Sigmoid colon (tissue), 7 donors: ENCODE measurements at places on chromosomes 11 and 22. TPM values are rescaled to one million over a fixed set of nuclear protein-coding genes. Genes with fewer than 3 reads are reported as not detected.

GRCh38 chr11:128726458-128727139, 32.7 kb downstream of the FLI1 start:
- DNase-seq: no peak

DNA sequence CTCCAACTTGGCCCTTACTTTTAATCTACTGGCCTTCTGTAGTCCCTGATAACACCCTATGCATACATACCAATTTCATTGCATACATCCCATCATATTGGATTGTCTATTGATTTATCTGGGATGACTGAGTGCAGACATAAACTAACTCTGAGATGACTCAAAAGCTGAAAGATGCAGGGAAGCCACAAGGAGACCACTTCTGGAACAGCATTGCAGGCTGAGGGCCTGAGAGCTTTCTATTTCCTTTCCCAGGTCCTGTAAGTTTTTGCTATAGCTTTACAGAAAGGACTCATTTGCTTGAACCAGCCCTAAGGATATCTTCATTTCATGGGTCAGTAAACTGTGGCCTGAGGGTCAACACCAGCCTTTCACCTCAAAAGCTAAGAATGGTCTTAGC, 15.1 kb upstream of the SPON1 start:
- DNase-seq: no peak

GRCh38 chr11:97961431-97961830, 1059.3 kb upstream of the CNTN5 start:
- no peak for DNase-seq

- peak; percentile 84 for DNase-seq
These were observed 753 bp upstream of the PPARA start for GRCh38 chr22:46149512-46150033.

- DNase-seq: no peak
These were observed at the start of gene ART5 for GRCh38 chr11:3641701-3642070. TSS of gene ART5 (minus strand) at chr11:3641992. CDS start at chr11:3641862, 130 bp downstream.

GRCh38 chr11:22807855-22808570, 21.6 kb downstream of the SVIP start:
- no peak for DNase-seq

- DNase-seq: no peak
These were observed 60.7 kb upstream of the MUC15 start for GRCh38 chr11:26632691-26633159.

KCNK7 gene
- total RNA-seq: 0.71 TPM

DNA sequence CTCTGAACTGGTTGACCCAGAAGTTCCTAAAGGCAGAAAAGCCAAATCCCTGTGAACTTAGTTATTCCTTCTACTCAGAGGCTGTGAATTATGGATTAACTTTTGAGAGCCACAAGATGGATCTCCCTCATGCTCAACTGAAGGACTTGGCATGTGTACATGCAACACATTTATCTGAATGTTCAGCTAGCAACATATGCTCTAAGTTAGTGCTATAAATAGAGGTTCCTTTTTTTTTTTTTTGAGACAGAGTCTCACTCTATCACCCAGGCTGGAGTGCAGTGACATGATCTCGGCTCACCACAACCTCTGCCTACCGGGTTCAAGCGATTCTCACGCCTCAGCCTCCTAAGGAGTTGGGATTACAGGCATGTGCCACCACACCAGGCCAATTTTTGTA, 40.1 kb downstream of the EIF4ENIF1 start:
- no peak for DNase-seq

DNA sequence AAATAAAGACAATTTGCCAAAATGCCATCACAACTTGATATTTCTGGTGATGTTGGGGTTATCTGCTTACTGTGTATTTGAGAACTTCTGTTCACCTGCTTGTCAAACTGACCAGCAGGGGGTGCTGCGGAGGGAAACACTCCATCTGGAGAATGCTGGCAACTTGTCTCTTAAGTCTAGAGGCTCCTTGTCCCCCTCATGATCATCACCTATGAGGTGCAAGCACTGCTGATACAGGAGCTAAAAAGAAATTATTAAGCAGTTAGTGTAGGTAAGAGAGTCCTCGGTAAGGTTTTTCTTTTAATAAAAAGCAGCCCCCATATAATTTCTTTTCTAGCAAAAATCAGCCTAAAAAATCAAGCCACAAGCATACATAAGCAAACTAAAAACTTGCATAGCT, 32.7 kb upstream of the GLYATL1B start:
- DNase-seq: peak; percentile 75

- no peak for DNase-seq
These were observed 6.4 kb downstream of the POLDIP3 start for GRCh38 chr22:42608136-42608822.

GRCh38 chr11:614623-615503, 887 bp downstream of the IRF7 start:
- DNase-seq: peak; percentile 68

PNPLA5 gene
- not detected for total RNA-seq

PNPLA3 gene
- total RNA-seq: not detected

IL18BP gene
- total RNA-seq: 3.5 TPM

SCGB1D2 gene
- total RNA-seq: not detected

GRCh38 chr11:70933981-70934583, 318.3 kb downstream of the SHANK2 start:
- DNase-seq: no peak

GRCh38 chr11:44565953-44566949, 788 bp downstream of the CD82 start:
- peak; percentile 60 for DNase-seq

- no peak for DNase-seq
These were observed 643.9 kb downstream of the TBC1D22A start for GRCh38 chr22:47406180-47406834.

TSGA10IP gene
- total RNA-seq: not detected

DNA sequence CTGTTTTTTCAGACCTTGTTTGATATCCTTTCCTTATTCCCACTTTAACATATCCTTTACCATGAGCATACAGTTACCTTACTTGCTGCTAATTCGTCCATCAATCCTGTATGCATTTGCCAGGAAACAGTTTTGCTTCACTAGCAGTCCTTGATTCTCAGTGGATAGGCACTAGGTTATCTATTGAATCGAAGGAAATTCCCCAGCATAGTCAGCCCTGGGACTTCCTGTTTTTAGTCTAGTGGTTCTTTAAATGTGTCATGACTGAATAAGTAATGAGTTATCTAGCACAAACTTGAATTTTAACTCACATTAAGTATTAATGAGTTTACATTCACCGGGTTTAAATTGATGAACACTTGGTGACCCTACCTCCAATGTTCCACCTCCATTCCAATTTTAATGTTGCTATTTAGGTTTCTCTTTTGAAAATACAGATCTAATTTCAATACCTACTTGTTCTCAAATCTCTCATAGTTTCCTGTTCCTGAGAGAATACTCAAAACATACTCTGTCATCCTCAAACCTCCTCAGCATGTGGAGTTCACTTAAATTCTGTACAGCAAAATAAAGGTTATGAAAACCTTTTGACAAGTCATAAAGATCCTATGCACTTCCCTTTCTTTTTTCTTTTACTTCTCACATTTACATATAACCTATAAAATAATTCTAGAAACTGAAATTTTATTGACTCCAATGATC, 1375.1 kb upstream of the TENM4 start:
- no peak for DNase-seq

DNA sequence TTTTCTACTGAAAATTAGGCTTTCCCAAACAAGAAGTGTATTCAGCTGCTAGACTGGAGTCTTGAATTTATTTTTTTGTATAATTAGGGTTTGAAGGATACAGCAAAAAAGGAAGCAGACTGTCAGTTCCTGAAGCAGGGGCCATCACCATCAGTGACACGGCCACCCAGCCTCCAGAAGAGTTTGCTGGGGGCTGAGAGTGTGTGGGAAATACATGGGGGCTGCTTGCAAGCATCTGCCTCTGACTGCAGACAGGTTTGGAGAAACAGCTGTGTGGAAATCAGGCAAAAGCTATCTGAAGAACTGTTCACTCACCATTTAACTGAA, 23.0 kb downstream of the FZD4 start:
- no peak for DNase-seq

DNA sequence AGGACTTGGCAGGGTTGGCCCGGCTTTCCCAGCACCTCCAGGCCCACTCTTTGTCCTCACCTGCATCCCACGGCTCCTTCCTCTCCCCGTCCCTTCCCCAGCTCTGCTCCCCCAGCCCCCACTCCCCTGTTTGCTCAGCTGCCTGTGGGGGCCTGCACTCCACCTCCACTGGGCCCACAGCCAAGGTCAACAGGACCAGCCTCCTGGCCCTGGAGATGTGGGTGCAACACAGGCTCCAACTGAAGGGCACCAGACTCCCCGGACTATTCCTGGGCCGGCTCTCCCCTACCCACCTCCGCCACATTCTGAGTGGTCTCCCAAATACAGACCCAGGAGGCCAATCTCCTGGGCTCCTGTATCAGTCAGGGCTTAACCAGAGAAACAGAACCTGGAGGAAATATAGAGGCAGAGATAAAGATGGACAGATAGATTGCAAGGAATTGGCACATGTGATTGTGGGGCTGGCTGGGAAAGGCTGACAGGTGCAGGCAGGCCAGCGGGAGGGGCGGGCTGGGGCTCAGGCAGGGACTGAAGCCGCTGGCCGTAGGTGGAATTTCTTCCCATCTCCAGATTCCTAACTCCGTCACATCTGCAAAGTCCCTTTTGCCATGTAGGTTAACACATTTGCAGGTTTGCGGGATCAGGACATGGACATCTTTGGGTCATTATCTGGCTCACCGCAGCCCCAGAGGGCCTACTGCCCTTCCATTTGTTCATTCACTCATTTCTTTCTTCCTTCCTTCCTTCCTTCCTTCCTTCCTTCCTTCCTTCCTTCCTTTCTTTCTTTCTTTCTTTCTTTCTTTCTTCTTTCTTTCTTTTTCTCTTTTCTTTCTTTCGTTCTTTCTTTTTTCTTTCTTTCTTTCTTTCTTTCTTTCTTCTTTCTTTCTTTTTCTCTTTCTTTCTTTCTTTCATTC, 45.8 kb upstream of the MYH9 start:
- no peak for DNase-seq

- DNase-seq: peak; percentile 59
These were observed 25.5 kb downstream of the EMID1 start for GRCh38 chr22:29230972-29231875.

PTGDR2 gene
- total RNA-seq: not detected

GRM5 gene
- total RNA-seq: not detected

DNA sequence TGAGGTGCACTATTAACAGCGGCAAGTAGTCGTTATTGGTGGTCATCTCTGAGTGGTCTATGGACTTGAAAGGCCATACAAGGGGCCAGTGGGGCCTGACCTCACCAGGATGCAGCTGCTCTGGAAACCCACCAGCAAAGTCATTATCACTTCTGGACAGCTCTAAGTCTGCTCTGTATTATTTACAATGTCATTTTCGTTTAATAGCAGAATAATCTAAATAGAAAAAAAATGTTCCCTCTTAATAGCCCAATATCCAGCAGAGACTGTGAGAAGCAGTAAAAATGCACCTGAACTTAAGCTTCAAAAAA, 85.0 kb upstream of the EED start:
- no peak for DNase-seq

GRCh38 chr11:68930991-68931855, 27.5 kb downstream of the IGHMBP2 start:
- DNase-seq: no peak

GRCh38 chr11:18408558-18409291, 3.4 kb upstream of the LDHC start:
- no peak for DNase-seq

DNA sequence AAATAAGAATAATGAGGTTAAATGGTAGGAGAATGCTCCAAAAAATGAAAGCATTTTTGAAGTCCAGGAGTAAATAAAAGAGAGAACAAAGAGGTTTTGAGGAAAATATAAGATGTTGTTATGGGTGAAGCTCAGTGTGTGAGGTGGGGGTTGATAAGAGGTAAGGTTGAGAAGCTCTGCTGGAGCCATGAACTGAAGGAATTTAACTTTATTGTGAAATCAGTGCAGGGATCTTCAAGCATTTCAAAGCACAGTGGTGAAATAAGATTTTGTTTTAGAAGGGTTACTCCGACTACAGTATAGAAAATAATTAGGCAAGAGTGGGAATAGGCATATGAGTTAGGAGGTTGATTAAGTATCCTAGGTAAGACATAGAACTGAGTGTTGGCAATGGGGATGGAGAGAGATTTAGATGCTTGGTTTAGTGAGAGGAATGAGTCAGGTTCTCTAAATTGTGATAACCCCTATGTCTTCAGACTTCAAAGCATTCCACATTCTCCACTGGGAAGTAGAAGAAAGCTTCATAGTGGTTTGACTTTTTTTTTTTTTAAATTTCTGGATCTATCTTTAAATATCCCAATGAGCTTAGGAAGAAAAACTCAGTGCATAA, 403.2 kb downstream of the AASDHPPT start:
- no peak for DNase-seq

DNA sequence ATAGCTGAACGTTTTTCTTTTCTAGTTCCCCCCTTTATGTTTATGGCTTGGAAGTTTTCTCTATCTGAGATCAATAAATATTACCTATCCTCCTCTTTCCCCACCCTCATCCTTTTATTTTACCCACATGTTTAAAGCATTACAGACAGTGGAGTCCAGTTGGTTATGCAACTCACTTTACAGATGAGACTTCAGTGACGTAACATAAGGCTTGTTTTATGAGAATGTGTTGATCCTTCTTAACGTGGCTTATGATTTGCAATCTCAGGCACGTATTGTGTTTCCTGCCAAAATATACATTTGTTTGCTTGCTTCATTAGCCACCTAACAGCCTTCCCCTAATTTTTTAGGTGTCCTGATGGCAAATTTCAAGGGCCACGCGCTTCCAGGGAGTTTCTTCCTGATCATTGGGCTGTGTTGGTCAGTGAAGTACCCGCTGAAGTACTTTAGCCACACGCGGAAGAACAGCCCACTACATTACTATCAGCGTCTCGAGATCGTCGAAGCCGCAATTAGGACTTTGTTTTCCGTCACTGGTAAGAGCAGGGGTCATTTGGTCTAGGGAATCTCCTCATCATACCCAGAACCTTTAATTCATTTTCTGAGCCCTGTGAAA, 36.6 kb downstream of the TMEM45B start:
- no peak for DNase-seq

- no peak for DNase-seq
These were observed 12.9 kb downstream of the ZNF74 start for GRCh38 chr22:20406686-20407408.
